NCI-H446 treated with DMSO at 0.1 percent for 48 hours (cell line): ENCODE measurements at places on chromosomes 1 and 21.
A peak's percentile ranks its signal among the peaks of the same experiment; 100 is the strongest.

GRCh38 chr1:186768906-186769305 lies 59.8 kb upstream of the PLA2G4A start:
- DNase-seq, result no peak

DNA sequence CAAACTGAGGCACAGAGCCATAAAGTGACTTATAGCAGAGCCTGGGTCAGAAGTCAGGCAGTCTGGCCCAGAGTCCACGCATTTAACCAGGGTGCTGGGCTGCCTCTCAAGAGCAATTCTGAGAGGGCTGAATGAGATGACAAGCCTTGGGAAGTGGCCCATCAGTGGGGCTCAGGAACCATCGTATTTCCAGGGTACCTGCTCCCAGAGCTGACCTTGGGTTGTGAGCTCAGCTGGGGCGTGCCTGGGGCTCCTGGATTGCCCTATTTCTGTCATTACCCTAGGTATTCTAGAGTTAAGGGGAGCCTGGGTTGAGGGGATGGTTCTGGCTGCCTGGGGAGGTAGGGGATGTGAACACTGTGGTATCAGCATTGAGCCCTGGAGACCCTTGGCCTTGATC lies 49.4 kb downstream of the LGR6 start:
- DNase-seq, result no peak

DNA sequence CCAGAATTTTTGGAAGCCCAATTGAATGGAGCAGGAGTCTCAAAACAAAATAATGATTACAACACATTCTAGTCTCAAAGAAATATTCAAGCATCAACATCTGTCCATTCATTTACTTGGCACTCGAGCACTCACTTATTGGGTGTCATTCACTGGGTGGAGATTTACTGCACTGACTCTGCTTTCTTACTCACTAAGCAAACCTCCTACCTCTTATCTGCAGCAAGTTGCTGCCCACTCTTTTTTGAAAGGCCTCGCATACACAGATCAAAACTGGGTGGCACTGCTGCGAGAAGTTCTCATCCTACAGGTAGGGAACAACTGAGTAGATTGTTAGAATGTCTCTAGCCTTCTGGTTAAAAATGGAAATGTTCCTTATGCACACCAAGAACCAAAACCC lies 18.0 kb downstream of the RHBDL2 start:
- DNase-seq, result no peak

- peak; percentile 55 for DNase-seq
Measured at GRCh38 chr1:33060579-33061083, 20.3 kb upstream of the AZIN2 start.

DNA sequence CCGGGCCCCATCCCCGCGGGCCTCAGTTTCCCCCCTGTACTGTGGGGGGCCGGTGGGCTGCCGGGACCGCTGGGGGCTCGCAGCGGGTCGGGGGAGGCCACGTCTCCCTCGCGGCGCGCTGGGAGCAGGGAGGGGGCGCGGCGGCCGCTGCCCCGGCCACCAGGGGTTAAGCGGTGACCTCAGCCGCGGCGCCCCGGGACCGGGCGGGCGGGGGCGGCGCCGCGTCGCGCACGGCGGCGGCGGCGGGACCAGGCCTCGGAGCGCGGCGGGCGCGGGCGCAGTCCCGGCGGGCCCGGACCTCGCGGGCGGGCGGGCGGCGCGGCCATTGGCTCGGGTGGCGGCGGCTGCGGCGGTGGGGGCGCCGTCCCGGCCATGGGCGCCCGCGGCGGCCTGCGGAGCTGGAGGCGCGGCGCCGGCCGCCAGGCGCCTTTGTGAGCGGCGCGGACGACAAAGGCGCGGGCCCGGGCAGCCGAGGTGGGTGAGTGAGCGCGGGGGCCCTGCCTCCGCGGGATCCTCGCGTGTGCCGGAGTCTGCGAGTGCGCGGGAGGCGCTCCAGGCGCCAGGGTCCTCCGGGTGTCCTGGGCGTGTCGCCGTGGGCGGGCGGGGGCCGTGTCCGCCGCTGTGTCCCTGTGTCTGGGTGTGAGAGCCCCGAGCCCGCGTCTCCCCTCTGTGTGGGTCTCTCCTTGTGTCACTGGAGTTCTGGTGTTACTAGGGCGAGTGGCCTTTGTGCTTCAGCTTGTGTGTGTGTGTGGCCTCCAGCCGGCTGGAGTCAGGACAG lies at the start of gene ARHGEF10L:
Gene ARHGEF10L, plus strand, starts transcription at position 222 of the 778 bp plus-strand sequence. CDS start 40,898 bp downstream, outside the sequence.
- no peak for DNase-seq

- no peak for DNase-seq
Measured at GRCh38 chr1:207058252-207058651, 5.2 kb downstream of the PFKFB2 start.

DNA sequence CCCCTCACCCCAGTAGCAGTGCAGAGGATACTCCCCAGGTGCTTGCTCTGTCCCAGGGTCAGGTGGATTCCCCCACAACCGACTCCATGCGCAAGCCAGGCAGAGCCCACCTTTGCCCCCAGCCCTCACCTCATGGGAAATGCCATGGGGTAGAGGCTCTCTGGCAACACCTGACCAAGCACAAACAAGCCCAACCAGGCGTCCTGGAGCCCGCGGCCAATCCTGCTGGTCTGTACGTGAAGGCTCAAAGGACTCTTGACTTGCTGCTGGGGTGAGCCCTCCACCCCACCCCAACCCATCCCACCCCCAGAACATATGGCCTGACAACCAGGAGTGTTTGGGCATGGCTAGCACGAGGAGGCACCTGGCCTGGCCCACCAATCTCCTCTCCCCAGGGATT lies 1.8 kb downstream of the ADGRB2 start:
- no peak for DNase-seq

DNA sequence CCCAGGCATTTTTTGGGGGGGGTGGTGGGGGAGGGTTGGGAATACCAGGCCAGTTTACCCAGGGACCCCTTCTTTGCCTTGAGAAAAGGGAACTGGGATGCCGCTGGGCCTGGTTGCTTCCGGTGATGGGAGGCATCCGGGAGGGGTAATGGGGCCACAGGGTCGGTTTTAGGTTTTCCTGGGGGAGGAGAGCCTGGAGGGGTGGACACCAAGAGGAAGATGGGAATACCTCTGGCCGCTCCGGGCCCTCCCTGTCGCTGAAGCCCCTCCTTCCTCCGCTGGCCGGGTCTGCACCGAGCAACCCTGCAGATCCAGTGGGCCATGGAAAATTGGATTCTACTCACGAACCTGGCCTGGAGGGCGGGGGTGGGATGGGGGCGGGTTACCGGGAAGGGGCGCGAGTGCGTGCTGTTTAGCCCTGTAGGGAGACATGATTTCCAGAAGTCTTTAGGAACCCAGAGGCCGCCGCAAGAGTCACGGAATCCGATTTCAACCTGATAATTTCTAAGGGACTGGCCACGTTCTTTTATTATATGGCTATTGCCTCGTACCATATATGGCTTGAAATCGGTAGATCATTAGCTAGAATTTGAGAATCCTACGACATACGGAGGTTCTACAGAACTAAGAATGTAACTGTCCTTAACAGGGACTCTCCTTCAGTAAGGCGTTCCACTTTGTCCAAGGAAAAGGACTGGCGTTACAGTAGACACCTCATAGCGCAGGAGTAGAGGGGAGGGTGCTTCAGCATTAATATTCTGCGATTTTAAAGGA lies 749 bp downstream of the AKIRIN1 start:
- no peak for DNase-seq

GRCh38 chr1:55334160-55334559 lies 119.0 kb upstream of the USP24 start:
- DNase-seq, result no peak

- no peak for DNase-seq
Measured at GRCh38 chr1:29962831-29963247, 726.5 kb downstream of the PTPRU start.

DNA sequence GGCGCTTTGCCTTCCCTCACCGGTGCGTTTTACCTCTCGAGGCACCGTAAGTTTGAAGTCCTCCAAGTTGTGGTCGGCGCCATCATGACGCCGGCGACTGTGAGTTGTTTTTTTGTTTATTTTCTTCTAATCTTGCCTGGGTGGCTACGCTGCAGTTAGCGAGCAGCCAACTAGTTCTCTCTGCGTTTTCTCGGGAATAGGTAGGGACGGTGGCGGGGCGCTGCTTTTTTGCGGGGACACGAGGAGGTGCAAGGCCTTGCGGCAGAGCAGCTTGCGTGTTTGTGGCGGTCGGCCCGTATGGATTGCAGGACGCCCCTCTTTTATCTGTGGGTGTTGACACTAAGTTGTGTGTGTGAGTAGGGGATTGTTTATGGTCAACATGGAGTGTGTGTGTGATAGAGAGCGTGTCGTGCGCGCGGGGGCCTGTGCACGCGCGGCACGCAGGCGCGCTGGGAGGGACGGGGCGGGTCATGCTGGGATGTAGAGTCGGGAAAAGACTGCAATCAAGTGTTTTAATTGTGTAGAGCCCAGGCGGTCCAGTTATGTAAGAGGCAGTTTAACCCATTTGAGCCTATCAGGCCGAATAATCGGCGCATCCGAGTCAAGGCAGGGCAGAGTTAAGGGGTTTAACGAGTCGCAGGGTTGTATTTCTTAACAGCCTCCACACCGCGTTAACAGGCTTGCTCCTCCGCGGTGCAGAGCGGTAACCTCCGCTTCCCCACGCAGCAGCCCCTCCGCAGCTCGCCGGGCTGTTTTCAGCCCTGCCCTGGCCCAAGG lies 1.2 kb upstream of the NEGR1 start:
- peak; percentile 88 for DNase-seq

- DNase-seq, result no peak
Measured at GRCh38 chr1:10897981-10898728, 101.7 kb upstream of the CASZ1 start.

DNA sequence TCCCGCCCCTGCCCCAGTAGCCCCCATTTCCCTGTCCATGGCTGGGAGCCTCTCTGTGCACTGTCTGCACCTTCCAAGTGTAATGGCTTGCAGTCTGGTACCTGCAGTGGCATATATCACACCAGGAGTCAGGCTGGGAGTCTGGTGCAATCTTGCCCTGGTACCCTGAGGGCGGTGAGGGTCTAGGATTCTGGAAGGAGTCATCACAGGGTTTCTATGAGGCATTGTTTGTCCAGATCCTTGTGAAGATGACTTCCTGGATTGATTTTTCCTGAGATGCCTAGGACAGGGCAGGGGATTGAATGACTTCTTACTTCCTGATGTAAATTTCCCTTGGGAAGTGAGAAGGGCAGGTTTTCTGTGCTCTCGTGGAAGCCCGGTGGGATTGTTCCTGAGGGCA lies 5.9 kb upstream of the PKP1 start:
- DNase-seq, result no peak

GRCh38 chr1:181262069-181262468 lies 173.6 kb downstream of the IER5 start:
- no peak for DNase-seq
